Urinary bladder (tissue), 4 donors: ENCODE measurements at places on chromosomes 11 and 22. TPM values are rescaled to one million over a fixed set of nuclear protein-coding genes. Genes with fewer than 3 reads are reported as not detected.

OR10D3 gene
- polyA plus RNA-seq = not detected

GSTT4 gene
- not detected for polyA plus RNA-seq

TRIM22 gene
- 33.3 TPM for polyA plus RNA-seq

GRCh38 chr11:71962428-71963038, 33.7 kb downstream of the RNF121 start:
- DNase-seq = no peak
